ENCODE measurements at places on chromosomes 13 and 19.

GRCh38 chr19:42965176-42965575 is 28.2 kb upstream of the PSG7 start:
- DNase-seq, result no peak

DNA sequence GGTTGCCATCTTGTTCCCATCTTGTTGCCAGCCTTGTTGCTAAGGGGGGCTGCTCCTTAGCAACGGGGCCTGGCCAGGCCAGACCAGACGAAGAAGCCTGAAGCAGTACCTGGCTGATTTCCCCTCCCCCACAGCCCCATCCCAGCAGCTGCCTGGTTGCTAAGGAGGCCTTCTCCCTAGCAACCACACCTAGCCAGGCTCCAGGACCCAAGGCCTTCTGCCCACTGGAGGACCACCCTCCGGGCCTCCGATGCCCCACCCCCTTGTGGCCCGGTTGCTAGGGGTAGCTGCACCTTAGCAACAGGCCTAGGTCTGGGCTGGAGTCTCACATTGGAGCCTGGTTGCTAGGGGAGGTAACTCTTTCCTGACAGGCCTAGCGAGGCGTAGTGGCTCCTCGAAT is 3.9 kb downstream of the PRRG2 start:
- peak; percentile 37 for DNase-seq

GRCh38 chr19:28169168-28169887 is 1043.6 kb downstream of the UQCRFS1 start:
- no peak for DNase-seq

DNA sequence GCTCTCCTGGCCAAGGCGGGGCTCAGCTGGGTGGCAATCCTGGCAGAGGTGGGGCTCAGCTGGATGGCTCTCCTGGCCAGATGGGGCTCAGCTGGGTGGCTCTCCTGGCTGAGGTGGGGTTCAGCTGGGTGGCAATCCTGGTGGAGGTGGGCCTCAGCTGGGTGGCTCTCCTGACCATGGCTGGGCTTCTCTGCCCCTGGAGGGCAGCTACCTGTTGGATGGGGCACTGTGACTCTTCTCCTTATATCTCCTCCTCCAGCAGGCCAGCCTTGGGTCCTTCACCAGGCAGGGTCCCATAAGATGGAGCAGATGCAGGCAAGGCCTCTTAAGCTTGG is 16.7 kb downstream of the ZFR2 start:
- no peak for DNase-seq

- DNase-seq, result no peak
Measured at GRCh38 chr13:19606152-19606551, 27.3 kb upstream of the MPHOSPH8 start.

- DNase-seq, result no peak
Measured at GRCh38 chr19:33948651-33949335, 152.1 kb downstream of the KCTD15 start.

DNA sequence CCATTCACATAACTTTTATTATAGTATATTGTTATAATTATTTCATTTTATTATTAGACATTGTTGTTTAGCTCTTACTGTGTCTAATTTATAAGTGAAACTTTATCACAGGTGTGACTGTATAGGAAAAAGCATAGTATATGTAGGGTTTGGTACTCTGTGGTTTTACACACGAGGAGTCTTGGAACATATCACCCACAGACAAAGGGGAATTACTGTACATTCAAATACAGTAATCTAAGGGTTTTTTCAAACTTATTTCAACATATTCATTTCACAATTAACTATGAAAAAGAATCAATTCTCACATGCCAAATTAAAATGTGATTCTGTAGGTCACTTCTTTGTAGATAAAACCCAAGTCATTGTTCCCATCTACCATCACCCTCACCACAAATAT is 46.0 kb downstream of the RBM26 start:
- no peak for DNase-seq

DNA sequence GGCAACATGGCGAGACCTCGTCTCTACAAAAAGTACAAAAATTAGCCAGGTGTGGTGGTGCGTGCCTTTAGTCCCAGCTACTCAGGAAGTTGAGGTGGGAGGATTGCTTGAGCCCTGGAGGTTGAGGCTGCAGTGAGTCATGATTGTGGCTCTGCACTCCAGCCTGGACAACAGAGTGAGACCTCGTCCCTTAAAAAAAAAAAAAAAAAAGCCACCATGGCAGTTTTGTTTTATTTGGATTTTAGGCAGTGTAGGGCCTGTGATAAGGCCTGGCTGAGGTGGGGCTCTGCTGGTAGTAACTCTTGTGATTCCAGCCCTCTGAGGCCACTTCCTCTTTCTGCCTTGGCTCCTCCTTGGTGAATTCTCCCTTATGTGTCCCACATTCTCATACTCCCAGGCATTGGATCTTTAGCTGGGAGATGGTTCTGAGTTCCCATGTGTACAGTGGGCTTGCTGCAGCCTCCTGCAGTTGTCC is 39.2 kb downstream of the GATAD2A start:
- no peak for DNase-seq

GRCh38 chr19:45161738-45162607 is 1.2 kb upstream of the NKPD1 start:
- DNase-seq, result no peak

Measured in NCI-H510A (cell line).